ENCODE measurements at places on chromosomes 3 and 15. TPM values are rescaled to one million over a fixed set of nuclear protein-coding genes. Genes with fewer than 3 reads are reported as not detected.
A peak's percentile ranks its signal among the peaks of the same experiment; 100 is the strongest.

GRCh38 chr15:93859176-93859575 lies 372.2 kb upstream of the MCTP2 start:
- DNase-seq, result no peak

GRCh38 chr3:147875498-147875897 lies 466.3 kb downstream of the ZIC1 start:
- no peak for DNase-seq

DNA sequence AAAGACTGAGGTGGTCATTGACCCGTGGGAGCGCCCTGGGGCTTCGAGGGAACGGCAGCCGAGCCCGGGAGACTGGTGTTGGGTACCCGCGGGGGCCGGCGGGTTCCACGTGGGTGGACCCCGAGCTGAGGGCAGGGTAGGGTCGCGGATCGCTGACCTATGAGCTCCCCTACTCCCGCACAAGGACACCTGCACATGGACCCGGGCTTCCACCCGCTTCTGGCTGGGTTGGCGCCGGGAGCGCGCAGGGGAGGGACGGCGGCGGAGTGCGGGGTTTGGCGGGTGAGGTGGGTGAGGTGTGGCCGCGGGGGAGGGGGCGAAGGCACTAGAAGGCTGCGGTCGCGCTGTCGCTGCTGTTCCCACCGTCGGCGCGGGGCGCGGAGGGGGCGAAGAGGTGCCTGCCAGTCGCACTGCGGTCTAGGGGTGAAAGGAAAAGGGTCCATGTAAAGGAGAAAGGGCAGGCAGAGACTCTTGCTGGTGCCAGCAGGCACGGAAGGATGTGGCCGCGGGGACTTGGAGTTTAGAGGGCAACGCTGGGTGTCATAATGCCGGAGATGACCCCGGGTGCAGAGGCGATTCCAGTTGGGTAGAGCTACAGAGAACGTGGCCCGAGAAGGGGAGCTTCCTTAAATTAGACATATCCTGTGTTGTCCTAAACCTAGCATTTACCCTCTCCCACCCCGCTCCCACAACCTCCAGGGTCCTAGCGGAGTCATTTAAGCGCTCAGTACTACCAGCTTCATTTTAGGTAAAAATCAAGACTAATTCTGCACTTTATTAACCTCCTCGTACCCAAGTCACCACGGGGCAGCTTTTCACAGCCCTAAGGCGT lies 245.9 kb upstream of the TOPAZ1 start:
- DNase-seq, result no peak

GRCh38 chr3:182482705-182483104 lies 310.6 kb upstream of the ATP11B start:
- DNase-seq, result peak; percentile 34

DNA sequence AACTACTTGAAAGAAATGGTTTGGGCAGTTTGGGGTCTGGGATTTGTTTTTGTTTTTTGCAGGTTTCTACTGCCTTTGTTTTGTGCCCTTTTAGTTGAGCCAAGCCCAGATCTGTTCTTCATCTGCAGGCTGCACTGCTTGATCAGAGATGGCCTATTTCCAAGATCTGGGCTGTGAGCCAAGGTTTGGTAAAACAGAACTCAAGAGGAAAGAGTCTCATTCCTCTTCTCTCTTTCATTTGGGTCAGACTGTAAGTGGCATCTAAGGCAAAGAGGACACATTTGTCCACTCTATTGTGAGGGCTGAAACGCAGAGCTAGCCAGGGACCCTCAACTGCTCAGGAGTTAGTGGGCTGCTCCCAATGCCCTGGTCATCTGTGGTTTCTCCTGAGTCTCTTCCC lies 104.4 kb upstream of the UBE3A start:
- peak; percentile 93 for DNase-seq

GRCh38 chr3:194269610-194270145 lies 81.5 kb downstream of the CPN2 start:
- DNase-seq, result peak; percentile 94

The GAP43 gene
- 0.60 TPM for total RNA-seq

The HTR3E gene
- total RNA-seq, result not detected

The TUSC7 gene
- total RNA-seq, result not detected

Measured in lung (tissue), 17 donors.